ENCODE measurements at places on chromosomes 5 and 9.

GRCh38 chr5:164577742-164578141, 1072.3 kb downstream of the MAT2B start:
- no peak for DNase-seq

DNA sequence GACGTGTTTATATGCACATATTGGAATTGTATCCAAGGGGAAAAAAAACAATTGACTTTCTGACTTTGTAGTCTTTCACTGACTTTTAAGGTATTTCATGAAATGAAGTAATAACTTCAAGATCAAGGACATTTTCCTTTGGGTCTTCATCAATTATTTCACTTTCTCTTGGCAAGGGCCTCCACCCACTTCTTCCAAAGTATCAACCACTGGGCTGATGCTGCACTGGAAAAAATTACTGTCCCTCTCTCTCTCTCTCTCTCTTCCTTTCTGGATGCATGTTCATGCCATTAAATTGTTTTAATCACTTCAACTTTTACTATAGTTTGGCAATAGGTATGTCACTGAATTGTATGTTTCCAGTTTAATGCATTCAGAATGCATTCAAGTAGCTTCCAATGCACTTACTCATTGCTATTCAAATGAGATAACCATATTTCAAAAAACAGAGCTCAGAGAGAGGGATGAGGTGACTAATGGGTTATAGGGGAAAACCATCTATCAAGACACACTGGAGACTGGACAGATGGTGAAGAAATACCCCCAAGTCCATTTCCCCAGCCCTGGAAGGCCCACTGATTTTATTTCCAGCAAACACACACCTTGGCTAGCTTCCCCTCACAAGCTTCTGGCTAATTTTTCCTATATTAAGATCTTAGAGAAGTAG, 585.3 kb downstream of the EBF1 start:
- no peak for DNase-seq

GRCh38 chr5:12245429-12245828, 341.2 kb upstream of the CTNND2 start:
- DNase-seq, result no peak

DNA sequence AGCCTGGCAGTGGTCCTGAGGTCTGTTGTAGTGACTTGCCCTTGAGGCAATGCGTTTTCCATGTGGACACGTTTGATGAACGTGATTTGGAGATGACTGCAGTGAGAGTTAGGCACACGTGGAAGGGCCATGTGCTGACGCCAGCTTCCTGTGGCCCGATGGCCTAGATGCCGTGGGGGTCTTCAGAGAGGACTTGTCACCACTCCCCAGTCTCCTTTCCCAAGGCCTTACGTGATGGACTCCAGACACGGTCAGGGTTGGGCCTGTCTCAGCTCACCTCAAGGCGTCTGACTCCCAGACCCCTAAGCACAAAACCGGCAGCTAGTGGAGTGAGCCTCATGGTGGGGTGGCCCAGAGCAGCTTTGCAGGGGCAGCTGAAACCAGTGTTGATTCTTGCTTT, 92.9 kb downstream of the ANGPTL2 start:
- DNase-seq, result no peak

GRCh38 chr5:174491761-174492350, 232.5 kb upstream of the MSX2 start:
- DNase-seq, result no peak

DNA sequence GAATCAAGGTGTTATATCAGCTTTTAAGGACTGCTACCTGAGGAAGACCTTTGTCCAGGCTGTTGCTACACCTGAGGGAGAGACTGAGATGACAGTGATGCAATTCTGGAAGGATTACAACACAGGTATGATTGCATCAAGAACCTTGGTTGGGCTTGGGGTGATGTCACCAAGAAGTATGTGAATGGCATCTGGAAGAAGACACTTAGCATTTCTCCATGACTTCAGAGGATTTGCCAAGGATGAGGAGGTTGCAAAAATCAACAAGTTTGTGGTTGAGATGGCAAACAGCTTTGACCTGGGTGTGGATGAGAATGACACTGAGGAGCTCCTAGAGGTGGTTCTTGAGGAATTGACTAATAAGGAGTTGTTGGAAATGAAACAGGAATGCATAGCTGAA, 67.9 kb upstream of the PANK3 start:
- no peak for DNase-seq

- DNase-seq, result no peak
These were observed 93.5 kb upstream of the SHB start for GRCh38 chr9:38162332-38163211.

GRCh38 chr9:127614961-127615360, 2.9 kb downstream of the STXBP1 start:
- DNase-seq, result no peak

- no peak for DNase-seq
These were observed 80.5 kb downstream of the SH3RF2 start for GRCh38 chr5:146016764-146017484.

DNA sequence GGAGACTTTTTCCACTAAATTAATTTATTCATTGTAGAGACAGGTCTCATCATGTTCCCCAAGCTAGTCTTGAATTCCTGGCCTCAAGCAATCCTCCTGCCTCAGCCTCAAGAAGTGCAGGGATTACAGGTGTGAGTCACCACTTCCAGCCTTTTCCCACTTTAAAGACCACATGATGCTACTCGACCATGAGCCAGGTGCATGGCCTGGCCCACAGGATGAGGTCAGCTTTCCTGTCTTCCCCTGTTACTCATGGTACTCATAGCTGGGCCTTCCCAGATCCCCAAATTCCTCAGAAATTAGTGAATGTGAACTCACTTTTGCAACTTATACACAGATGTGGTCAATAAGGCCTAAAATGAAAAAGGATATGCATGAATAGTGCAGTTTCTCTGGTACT, 395.9 kb downstream of the SEMA5A start:
- DNase-seq, result no peak

GRCh38 chr5:15233566-15233965, 266.4 kb upstream of the FBXL7 start:
- no peak for DNase-seq

DNA sequence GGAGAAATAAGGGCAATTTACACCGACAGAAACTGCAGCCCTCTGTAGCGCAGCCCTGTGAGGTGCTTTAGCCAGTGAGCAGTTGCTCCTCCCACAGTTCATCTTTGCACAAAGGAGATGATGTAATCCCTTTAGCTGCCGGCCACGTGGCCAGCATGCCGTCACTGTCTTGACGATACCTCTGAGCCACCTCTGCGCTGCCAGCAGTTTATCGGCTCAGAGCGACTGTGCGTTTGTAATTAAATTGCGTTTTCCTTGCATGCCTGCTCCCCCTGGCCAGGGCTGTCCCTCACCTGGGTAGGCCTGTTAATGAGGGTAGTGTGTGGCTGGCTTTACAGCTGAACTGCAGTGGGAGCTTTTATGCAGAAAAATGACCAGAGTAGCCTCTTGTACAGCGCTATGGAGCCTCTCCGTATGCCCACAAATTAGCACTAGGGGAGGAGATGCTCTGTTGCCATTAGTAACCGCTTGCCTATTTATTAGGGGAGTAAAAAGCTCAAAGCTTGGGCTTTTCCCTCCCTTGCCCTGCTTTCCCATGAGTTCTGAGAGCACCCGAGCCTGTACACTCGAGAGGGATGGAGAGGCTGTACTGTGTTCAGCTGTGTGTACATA, 107.0 kb downstream of the TRIO start:
- no peak for DNase-seq

GRCh38 chr9:31290731-31291130, 1093.7 kb upstream of the ACO1 start:
- no peak for DNase-seq

- no peak for DNase-seq
These were observed 29.4 kb upstream of the RAI14 start for GRCh38 chr5:34626751-34627150.

DNA sequence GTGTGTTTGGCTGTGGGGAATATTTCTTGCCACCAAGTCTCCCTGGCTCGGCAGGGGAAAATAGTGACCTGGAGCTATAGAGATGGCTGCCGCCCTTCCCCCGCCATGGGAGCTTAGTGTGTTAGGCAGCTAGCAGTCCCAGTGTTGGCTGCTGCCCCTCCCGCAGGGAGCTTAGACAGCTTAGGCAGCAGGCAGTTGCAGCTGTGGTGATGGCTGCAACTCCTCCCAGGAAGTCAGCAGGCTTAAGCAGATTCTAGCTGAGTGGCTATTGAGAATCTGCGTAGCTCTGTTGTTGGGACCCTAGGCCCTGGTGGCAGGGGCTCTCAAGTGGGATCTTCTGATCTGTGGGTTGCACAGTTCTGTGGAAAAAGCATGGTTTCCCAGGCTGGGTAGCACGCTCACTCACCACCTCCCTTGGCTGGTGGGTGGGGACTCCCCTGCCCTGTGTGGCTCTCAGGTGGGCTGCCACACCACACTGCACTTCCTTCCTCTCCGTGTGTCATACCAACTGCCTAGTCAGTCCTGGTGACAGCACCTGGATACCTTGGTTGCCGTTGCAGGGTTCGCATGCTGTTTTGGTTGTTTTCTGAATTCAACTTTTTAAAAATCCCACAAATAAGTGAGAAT, 9.3 kb downstream of the OR1N2 start:
- no peak for DNase-seq
